NCI-H2081 (cell line): ENCODE measurements at places on chromosomes 2 and 18.

DNA sequence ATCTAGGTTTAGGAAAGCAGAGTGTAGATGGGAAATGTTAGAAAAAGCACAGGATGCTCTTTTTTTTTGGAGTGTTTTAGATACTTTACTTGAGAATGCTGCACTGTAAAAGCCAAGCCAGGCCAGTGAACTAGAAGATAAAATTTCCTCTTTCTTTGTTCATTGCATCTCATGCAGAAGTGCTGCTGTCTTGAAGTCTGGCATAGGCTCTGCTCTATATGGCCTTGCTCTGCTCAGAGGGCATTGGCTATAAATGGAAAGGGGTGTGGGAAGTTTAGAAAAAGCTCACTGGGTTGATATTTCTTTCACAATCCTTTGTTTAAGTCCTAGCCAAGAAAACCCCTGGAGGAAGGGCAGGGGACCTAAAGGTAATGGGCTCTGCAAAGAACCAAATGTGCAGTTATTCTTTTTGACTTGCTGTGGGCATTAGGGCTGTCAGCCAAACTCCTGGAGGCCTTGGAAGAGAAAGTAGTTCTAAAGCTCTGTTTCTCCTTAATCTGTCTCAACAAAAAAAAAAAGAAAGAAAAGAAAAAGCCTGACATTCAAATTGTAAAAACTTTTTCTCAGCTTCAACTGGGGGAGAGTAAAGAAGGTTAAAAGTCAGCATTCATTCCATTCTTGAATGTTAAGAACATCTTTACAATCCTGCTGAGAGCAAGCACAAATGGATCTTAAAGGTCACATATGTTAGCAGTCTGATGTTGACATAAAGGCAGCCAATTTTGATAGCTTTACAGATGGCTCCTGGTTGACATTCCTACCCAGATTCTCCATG, 338.3 kb downstream of the GULP1 start:
- DNase-seq: no peak

- DNase-seq: no peak
These were observed 106.3 kb upstream of the SULT1C3 start for GRCh38 chr2:108133457-108133856.

GRCh38 chr18:32255570-32255969, 65.7 kb downstream of the MEP1B start:
- no peak for DNase-seq

DNA sequence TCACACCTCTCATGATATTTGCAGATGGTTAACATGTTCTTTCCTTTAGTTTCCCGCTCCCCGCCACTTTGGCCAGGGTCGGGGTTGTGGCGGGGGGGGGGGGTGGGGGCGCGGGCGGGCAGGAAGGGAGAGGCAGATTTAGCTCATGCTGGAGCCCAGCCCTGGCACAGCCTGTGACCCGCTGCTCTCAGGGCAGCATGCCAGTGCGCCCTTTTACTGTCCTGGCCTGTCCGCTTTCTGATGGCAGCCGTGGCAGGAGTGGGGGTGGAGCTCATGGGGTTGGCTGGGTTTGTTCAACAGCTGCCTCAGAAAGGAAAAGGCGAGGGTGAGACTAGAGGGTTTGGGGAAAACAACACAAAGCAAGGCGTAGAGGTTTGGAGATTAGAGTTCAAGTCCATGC, 56.1 kb downstream of the TNP1 start:
- DNase-seq: no peak

DNA sequence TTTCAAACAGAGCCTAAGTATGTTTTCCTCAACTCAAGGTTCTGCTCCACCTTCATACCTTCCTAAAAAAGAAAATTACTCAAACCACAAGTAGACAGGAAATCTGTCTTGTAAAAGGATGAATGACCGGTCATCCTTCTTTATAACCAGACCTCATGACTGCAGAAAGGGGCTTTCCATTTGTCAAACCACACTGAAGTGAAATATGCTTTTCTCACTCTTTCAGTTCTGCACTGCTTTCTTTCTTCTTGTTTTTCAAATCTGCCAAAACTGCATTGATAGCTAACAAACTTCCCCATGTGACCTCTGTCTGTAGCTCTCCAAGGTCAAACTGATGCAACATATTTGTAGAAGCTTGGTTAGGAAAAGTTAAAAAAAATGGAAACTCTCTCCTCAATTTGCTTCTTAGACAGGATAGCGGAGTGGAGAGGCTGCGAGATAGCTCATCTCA, 308.9 kb upstream of the CCDC68 start:
- DNase-seq: no peak

- DNase-seq: no peak
These were observed 36.4 kb downstream of the STK39 start for GRCh38 chr2:168210895-168211570.

- no peak for DNase-seq
These were observed 55.9 kb downstream of the TMEM185B start for GRCh38 chr2:120167272-120167671.

GRCh38 chr2:85961754-85962153, 73.0 kb upstream of the ST3GAL5 start:
- DNase-seq: no peak

DNA sequence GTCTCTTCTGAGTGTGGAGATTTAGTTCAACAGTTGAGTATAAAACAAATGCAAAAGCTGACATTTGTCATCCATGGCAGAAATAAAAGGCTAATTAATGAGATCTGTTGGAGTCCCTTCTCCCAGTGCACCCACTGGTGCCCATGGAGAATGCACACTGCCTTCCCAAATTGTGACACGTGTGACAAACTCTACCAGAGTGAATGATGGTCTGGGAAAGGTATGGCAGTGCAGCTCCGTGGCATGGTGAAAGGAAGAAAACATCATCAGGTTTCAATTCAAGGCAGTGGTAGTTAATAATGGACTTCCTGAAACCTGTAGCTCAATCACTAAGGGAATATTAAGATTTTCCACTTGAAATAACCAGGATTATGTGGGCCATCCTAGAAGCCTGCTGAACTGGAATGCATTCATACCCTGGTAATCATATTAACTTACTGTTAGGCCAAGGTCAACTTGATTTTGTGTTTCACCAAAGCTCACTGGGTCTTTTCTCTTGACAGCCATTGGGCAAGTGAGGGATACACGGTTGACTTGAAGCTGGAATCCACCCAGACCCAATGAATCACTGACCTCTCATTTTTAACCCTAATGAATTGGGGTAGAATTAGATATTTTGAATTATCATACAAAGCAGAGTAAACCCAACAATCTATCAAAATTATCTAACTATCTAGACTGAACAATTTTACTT, 167.6 kb downstream of the AFF3 start:
- no peak for DNase-seq

DNA sequence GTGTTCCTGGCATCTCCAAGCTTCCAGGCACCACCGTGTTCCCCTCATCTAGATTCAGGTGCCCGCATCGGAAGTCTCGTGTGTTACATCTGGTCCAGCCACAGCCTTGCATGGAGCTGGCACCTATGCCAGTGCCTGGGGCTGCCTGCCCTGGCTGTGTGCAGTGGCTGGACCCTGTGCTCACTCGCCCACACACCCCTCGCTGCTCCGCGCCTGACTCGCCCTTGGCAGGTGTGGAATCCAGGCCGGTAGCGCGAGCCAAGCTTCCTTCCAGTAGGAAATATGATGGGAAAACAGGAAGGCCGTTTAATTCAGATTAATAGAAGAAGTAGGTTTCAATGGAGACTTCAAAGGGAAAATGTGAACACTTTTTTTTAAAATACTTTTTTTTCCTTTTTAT, 78.0 kb downstream of the PTPN4 start:
- DNase-seq: peak; percentile 8

GRCh38 chr2:158676696-158677095, 118.4 kb upstream of the DAPL1 start:
- DNase-seq: no peak

DNA sequence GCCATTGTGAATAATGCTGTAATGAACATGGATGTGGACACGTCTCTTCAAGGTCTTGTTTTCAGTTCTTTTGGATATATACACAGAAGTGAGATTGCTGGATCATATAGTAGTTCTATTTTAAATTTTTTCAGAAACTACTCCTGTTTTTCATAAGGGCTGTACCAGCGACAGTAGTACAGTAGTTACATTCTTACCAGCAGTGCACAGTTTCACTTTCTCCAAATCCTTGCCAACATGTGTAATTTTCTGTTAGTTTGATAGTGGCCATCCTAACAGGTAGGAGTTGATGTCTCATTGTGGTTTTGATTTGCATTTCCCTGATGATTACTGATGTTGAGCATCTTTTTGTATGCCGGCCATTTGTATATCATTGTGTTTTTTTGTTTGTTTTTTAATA, 81.7 kb downstream of the EPC2 start:
- DNase-seq: no peak

- DNase-seq: no peak
These were observed 450.4 kb upstream of the TCF4 start for GRCh38 chr18:56038171-56039030.

GRCh38 chr18:65073060-65073550, 677.7 kb upstream of the CDH7 start:
- DNase-seq: no peak

DNA sequence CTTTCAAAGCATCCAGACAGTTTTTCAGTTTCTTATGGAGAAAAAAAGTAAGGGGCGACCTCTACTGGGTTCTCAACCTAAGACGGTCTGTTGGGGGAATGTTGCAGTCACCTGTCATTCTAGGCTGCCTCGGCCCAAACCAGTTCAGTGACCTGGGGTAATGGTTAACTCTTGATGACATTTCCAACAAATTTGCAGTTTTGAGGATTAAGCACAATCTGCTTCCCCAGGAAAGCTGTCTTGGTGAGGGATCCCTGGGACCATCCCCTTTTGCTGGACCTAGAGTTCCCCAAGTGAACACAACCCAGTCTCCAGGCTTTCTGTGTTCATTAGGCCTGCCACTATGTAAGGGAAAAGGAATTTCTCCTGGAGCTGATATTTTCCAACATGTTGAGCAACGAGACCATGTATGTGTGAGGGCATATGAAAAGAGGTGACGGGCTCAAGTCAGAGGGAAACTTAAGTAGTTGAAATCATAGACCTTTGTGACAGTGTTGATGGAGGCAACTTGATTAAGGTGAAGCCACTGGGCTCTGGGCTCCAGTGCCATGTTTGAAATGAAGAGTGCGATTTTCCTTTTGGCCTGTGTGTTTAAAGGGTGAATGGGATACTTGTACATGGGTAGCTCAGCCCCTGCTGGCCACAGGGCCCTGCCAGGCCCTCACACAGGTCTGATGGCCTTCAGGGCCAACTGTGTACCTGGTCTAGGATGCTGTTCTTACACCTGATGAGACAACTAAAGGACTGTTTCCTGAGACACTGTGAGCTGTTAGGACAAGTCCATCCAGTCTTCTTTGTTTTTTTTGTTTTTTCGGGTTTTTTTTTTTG, 27.0 kb downstream of the FOSL2 start:
- no peak for DNase-seq

GRCh38 chr18:49094979-49095632, 144.3 kb upstream of the SMAD7 start:
- DNase-seq: no peak

DNA sequence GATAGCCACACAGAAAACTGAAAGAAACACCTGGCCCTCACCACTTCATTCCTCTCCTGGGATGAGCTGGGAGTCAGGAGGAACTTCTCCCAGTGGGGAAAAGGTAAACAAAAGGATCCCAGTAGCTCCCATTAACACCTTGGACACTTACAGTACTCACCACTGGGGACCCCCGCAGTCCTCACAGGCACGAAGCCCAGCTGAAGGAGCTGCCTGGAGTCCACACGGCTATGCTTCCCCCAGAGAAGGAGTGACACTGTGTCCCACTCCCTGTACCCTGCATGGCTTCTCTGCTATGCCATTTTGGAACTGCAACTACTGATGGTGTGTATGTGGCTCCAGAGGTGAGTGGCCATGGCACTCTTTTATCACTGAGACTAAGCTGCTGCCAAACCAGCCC, 1565.1 kb downstream of the LRP1B start:
- no peak for DNase-seq

DNA sequence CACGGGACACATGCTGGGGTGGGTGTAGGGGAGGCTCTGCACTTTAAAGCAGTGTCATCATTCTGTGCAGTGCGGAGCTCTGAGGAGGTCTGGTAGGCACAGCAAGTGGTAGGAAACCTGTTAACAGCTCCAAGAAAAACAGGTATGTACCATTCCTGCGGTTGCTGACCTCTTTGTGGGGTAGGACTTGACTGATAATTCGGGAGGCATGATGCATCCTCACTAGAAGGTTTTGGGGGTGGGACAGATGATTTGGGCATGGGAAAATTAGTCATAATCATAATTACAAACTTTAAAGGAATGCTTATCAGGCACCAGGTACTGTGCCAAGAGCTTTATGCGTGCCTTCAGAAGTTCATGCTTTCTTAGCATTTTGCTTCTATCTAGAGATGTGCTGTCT, 9.7 kb downstream of the DOK1 start:
- no peak for DNase-seq

DNA sequence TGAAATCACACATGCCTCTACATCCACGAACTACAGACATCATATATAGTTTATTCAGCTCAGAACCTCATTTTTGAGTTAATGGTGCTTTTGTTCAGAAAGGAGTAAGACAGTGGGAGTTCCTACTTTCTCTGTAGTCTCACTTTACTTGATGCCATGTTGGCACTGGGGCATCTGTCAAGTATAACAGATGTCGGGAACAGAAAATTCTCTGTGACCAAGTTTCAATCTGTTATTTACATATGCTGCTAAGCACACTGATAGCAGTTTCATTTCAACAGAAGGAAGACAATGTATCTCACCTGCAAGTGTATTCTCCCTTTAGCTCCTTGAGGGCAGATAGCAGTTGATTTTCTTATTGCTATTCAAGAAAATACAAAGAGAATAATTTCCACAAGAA, 774.1 kb downstream of the METTL4 start:
- DNase-seq: no peak
